ENCODE measurements at places on chromosomes 6 and 20.

DNA sequence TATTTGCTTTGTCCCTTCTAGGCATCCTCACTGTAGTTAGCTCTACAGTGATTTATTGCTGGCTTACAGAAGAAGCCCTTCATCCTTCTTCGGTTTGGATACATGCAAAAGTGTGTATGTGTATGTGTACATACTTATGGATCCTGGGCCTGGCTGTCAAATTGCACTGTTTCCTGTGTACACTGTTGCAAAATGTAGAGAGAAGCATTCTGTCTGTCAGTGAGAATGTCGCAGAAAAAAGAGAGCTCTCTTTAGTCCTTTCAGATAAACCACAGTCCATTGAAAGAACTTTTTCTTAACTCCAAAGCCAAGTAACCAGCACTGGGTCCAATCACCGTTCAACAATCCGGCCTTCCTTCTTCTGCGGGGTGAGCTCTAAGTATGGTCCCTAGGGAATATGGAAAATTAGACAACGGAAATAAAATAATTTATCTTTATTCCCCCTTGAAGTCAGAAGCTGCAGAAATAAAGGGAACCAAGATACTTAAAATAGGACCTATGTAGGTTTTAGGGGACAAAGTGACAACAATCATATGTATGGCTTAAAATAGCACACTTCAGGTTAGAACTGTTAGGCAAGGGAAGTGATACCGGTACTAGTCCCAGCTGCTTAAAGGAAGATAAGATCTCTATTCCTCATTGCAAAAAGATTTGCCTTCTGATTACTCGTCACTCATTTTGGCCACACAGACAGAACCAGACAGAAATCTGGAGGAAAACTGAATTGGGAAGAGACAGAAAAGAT is 107.0 kb downstream of the CD83 start:
- DNase-seq: no peak

DNA sequence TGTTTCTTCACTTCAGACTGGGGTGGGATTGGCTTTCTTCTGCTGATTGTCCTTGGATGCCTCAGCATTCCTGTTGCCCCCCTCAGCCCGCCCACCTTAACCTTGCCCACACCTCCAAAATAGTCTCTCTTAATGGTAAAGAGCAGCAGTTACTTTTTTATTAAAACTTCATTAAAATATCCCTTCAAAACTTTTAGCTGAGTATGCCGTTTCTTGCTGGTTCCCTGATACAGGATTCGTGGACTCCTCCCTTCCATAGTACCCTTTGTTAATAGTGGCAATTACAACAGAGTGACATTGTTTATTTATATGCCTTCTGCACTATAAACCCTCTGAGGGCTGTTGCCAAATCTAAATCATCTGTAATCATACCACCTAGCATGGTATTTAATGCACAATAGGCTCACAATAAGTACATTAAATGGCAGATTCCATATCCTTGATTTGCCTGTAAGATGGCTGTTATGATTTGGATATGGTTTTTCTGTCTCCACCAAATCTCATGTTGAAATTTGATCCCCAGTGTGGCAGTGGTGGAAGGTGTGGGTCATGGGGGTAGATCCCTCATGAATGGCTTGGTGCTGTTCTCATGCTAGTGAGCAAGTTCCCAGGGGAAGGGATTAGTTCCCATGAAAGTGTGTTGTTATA is 3.5 kb upstream of the MOCS1 start:
- DNase-seq: no peak

DNA sequence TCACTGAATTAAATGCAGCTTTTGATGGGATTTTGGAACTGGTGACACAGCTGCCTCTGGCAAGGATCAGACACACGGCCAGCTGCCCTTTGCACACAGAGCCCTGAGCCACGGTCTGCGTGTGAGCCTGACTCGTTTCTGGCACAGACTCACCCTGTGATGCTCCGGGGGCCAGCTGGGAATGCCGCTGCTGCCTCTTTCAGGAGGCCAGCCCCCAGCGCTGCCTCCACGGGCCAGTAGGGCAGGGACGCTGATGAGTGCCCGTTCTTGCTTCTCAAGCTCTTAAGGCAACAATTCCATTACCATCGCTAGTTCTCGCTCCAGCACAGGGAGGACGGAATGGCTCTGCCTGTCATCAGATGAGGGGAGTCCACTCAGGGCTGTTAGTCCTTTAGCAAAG is 61.6 kb downstream of the IRF4 start:
- DNase-seq: peak; percentile 92

DNA sequence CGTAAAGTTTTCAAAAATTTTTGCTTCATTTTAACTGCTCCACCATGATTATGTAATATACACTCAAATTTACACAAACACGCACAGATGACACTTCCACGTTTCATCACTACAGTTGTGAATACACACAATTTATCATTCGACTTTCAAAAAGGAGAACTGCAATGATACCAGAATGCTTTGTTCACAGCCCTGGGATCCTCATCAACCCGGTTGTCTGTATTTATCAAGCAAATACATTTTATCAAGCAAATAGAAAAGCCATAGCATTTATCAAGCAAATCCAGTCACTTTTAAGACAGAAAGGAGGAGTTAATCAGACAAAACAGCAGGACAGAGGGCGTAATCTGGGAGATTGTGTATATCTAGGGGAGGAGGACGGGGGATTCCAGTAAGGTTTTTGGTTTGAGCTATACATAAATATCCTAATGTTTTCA is 20.3 kb upstream of the ABT1 start:
- no peak for DNase-seq
